ENCODE measurements at places on chromosomes 11 and 22. TPM values are rescaled to one million over a fixed set of nuclear protein-coding genes. Genes with fewer than 3 reads are reported as not detected.

Gene APOA5
- not detected for total RNA-seq

Gene MS4A6E
- total RNA-seq: not detected

Gene PARVB
- 94.6 TPM for total RNA-seq

Gene GVQW3
- total RNA-seq: 1.1 TPM

Gene FXYD2
- total RNA-seq: 5.0 TPM

Gene MOGAT2
- total RNA-seq: not detected

Gene SUSD2
- total RNA-seq: 0.62 TPM

Gene ROM1
- 1.4 TPM for total RNA-seq

Gene TNNI2
- total RNA-seq: not detected

Gene KCNK7
- total RNA-seq: not detected

Gene CAPRIN1
- total RNA-seq: 213 TPM

Gene MUC6
- not detected for total RNA-seq
